ENCODE measurements at places on chromosomes 5 and 9.

DNA sequence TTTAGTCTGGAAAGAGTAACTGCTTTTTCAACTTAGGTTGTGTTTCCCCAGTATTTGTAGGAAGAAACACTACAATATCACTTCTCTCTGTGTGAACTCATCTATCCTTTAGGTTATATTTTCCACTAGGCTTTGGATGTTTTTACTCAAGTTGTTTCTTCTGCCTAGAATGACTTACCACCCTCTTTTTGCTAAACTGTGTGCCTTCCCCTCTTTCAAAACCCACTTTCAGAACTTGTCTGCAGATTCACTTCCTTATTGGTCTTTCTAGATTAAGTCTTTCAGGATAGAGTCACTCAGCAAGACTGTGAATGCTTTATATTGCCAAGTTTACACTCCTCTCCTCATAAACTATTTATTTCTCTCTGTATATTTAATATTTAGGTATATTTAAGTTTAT lies 14.2 kb upstream of the CAST start:
- DNase-seq, result no peak

DNA sequence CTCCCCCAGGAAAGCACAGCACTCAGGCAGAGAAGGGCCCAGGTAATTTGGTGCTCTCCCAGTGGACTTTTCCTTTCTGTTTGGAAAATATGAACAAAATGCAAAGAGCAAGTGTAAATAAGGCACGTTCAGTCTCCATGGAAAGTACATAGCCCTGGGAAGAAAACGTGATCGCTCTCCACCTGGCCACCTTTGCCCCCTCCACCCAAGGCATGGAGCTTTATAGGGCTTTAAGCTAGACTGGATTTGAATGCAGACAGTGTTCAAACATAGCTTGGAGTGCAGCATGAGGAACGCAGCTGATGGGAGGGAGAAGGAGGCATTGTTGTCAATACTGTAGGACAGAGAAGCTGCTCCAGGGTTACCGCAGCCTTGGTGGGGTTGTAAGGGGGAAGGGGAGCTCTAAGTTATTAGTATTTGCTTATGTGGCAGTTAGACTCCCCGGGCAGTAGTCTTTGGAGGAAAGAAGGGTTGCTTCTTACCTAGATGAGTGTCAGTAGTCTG lies 500.2 kb downstream of the SPOCK1 start:
- DNase-seq, result no peak

DNA sequence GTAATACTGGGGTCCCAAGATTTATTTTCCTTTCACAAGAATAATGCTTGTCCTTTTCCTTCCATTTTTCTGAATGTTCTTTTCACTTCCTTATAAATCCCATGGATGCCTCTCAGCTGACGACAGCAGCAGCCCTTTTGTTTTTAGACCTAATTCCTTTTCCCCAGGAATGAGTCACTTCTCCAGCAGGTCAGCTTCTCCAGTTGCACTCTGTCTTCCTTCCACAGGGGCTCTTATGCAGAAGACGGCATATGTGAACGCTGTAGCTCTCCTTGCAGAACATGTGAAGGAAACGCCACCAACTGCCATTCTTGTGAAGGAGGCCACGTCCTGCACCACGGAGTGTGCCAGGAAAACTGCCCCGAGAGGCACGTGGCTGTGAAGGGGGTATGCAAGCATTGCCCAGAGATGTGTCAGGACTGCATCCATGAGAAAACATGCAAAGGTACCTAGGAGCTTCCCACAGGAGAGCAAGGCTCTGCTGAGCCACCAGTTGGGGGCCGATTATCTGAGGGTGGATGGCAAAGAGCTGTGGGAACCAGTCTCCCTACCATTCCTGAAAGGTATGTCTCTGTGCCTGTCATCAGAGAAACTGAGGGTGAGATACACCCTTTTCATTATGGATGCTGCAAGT lies 72.9 kb downstream of the RFK start:
- DNase-seq, result peak; percentile 40

DNA sequence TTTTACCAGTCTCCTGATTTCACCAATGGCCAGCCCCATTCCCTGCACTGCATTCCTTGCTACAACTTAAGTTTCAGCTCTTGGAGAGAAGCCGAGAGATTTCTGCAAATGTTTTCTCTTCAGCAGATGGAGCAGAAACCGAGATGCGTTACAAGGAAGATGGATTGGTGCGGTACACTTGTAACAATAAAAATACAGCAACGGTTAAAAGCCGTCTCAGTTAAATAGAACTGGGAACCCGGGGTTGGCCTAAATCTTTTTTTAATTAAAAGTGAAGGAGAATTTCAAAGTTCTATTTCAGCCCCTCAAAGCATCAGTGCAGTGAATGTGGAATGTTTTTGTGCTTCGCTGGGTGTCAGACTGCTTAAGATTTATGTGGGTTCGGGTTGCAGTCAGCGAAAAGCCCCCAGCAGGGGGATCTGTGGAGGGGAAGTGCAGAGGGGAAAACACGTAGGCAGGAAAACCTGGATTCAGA lies 19.8 kb downstream of the BRINP1 start:
- DNase-seq, result no peak

GRCh38 chr5:153672347-153673090 lies 182.0 kb downstream of the GRIA1 start:
- DNase-seq, result no peak

DNA sequence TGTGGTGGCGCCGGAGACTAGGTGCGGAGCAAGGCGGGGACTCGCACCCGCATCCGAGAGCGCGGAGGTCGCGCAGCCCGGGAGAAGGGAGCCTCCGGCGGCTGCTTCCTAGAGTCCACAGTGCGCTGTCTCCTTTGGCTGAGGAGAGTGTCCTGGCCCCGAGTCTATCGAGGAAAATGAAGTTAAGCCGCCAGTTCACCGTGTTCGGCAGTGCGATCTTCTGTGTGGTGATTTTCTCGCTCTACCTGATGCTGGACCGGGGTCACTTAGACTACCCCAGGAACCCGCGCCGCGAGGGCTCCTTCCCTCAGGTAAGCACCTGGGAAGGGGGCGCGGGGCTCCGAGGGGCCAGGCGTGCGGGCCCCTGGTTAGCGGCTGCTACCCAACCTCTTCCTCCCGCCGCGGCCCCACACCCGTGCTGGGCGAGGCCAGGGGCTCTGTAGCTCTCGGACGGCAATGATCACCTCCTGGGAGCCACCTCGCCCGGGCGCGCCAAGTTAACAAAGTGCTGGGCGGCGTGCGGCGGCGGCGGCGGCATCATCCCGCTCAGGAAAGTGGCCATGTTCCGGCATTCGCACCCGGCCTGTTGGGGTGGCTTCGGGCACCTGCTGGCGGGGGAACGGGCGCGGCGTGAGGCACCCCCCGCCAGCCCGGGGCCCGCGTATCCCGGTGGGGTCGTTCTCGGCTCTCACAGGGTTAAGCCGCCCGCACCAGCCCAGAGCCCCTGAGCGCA lies 681 bp downstream of the MAN2A1 start:
- DNase-seq, result peak; percentile 42

GRCh38 chr9:8389531-8389930 lies 590.0 kb upstream of the DMAC1 start:
- no peak for DNase-seq

GRCh38 chr5:142095651-142096330 lies 12.8 kb upstream of the NDFIP1 start:
- DNase-seq, result no peak

- DNase-seq, result no peak
These were observed 10.7 kb upstream of the COL5A1 start for GRCh38 chr9:134630861-134631260.

- DNase-seq, result no peak
These were observed 188.4 kb upstream of the NR4A3 start for GRCh38 chr9:99633265-99633664.

DNA sequence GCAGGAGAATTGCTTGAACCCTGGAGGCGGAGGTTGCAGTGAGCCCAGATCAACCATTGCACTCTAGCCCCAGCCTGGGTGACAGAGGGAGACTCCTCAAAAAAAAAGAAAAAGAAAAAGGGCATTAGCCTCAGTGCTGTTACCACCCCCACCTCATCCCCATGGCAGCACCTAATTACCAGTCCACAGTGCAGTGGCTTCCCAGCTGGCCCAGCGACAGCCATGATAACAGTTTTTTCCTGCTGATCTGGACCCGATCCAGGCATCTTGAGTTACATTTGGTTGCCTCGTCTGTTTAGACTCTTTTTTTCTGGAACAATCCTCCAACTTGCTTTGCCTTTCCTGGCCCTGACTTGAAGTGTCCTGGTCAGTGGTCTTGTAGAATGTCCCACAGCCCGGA lies 24.4 kb downstream of the NCS1 start:
- no peak for DNase-seq

DNA sequence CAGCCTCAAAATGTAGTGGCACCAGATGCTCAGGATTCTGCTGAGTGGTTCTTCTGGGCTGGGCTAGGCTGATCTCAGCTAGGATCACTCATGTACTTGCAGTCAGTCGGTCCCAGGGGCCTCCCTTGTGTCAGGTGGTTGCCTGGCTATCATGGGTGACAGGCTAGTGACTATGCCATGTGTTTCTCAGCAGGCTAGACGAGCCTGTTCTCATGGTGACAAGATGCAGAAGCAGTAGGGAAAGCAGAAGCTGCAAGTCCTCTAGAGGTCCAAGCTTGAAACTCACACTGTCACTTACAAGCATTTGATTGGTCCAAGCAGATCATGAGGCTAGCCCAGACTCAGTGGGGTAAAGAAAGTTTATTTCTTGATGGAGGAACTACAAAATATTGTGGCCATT lies 15.2 kb upstream of the KCNMB1 start:
- DNase-seq, result no peak

DNA sequence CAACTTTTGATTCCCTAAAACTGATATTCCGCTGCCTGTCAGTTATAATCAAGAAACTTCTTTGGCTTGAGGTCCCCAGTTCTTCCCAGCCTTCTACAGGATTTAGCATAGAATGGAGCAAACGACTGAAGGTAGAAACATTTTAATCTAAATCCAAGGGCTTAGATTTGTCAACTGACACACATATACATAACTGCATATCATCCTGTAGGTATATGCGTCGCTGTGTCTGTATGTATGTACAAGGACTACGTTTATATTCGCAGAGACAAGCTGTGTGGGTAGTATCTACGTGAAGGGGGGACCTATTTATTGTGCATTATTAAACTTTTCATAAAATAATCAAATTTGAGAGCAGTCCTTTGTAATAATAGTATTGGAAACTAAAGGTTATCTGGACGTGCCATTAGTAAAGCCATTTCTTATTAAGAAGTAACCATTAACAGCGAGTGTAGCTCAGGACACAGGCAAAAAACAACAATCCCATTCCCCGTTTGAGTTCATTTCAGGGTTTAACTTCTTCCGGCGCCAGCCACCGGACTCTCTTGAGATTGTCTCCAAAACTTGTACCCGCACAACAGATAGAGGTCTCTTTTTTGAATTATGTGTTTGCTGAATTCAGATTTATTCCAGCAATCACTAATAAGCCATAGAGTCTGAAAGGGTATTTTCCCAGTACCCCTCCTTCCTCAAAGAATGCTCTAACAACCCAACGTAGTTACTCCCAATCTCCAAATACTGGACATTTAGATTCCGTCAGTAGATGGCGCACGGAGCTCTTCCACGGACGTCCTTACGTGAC lies 2.1 kb upstream of the MLLT3 start:
- DNase-seq, result no peak

- no peak for DNase-seq
These were observed 110.4 kb upstream of the IFNK start for GRCh38 chr9:27413511-27414219.

DNA sequence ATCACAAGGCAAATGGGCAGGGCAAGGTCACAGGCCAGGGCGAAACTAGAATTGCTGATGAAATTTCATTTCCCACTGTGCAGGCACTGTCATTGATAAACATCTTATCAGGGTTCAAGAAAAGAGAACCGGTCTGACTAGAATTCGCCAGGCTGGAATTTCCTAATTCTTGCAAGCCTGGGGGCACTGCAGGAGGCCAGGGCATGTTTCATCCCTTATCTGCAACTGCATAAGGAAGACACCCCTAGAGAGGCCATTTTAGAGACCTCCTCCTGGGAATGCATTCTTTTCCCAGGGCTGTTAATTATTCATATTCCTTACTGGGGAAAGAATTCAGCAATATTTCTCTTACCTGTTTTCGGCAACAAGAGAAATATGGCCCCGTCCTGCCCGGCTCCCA lies 266.2 kb upstream of the CYLC2 start:
- DNase-seq, result no peak

DNA sequence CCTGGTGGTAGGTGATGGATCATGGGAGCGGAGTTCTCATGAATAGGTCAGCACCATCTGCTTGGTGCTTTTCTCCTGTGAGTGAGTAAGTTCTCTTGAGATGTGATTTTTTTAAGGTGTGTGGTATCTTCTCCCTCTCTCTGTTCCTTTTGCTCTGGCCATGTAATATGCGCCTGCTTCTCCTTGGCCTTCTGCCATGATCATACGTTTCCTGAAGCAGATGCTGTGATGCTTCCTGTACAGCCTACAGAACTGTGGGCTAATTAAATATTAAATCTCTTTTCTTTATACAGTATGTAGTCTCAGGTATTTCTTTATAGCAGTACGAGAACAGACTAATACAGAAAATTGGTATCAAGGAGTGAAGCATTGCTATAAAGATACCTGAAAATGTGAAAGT lies 36.4 kb downstream of the UNC13B start:
- DNase-seq, result no peak

- no peak for DNase-seq
These were observed 61.8 kb downstream of the SLC36A1 start for GRCh38 chr5:151509231-151509630.

GRCh38 chr5:153630546-153630945 lies 140.1 kb downstream of the GRIA1 start:
- no peak for DNase-seq

DNA sequence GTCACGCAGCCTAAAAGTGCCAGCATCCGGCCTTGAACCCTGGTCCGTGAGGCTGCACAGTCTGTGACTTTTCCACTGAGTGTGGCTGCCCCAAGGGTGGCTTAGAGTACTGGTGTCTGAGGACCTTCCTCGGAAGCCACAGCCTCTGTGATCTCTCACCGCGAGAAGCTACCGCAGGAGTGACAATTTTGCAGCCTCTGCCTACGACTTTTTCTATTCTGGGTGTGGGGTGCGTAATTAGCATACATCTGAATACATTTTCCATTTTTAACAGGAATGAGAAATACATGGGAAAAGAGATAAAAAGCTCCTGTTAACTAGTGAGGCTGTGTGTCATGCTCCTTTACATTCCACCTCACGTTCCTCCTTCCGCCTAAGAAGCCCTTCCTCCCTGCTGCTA lies 48.3 kb upstream of the HRH2 start:
- no peak for DNase-seq

DNA sequence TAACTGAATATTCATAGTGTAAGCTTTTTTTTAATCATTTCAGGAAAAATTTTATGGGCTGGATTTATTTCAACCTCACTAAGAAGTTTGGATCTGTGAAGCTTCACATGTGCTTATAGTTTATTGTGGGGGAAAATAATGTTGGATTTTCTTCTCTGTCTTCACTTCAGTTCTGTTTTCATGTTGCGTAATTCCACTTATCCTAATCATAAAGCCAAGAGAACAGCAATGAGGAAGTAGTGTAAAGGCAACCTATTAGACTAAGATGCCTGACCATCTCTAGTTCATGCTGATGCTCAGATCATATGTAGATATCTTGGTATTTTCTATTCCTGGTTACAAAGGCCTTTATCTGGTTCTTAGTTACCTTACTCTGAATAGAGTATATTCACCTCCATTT lies 50.0 kb downstream of the CD180 start:
- no peak for DNase-seq

GRCh38 chr9:90720621-90721265 lies 78.1 kb upstream of the DIRAS2 start:
- no peak for DNase-seq

- DNase-seq, result no peak
These were observed 86.8 kb downstream of the DROSHA start for GRCh38 chr5:31445041-31445600.

- peak; percentile 90 for DNase-seq
These were observed 54.0 kb downstream of the PCA3 start for GRCh38 chr9:76818271-76818670.
